ENCODE measurements at places on chromosomes 16 and 17.

- no peak for DNase-seq
Observed at GRCh38 chr17:68446626-68447041, 10.7 kb downstream of the WIPI1 start.

GRCh38 chr16:14667347-14668266 is 26.5 kb downstream of the PLA2G10 start:
- DNase-seq, result no peak

DNA sequence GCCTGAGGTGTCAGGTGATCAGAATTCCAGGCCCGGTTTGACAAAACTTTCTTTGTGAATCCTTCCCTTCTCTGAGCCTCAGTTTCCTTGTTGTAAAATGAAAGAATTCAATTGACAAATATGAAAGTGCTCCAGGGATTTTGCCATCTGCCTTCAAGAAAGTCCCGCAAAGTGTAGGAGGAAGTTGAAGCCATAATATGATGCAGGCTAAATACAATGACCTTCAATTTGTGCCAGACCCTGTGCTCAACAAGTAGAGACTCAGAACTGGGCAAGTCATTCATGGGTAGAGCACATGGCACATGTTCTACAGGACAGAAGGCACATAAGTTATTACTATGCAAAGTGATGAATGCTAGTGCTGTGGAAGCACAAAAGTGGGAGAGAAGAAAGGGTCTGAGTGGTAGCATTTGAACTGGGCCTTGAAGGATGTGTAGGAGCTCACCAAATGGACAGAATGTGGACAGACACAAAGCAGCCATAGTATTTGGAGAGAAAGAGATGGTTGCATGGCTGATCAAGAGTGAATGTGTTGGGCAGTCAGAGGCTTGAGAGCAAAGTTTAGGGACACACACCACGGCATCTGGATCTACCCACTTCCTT is 2.4 kb upstream of the SCIMP start:
- DNase-seq, result no peak

- no peak for DNase-seq
Observed at GRCh38 chr16:85302848-85303353, 190.6 kb upstream of the CIBAR2 start.

DNA sequence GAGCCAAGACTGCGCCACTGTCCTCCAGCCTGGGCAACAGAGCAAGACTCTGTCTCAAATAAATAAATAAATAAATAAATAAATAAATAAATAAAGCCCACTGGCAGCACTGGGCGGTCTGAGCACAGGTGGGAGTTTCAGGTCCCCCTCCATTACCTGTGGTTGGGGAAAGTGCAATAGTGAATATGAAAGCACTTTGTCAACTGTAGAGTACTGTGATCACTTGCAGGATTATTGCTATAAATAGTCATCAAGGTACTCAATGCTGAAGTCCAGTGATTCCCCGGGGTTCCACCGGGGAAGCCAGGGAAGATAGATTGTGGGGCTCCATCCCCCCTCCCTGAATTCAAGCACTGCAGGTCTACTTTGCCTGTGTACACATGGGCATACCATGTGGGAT is 42.7 kb upstream of the CPNE2 start:
- DNase-seq, result no peak

DNA sequence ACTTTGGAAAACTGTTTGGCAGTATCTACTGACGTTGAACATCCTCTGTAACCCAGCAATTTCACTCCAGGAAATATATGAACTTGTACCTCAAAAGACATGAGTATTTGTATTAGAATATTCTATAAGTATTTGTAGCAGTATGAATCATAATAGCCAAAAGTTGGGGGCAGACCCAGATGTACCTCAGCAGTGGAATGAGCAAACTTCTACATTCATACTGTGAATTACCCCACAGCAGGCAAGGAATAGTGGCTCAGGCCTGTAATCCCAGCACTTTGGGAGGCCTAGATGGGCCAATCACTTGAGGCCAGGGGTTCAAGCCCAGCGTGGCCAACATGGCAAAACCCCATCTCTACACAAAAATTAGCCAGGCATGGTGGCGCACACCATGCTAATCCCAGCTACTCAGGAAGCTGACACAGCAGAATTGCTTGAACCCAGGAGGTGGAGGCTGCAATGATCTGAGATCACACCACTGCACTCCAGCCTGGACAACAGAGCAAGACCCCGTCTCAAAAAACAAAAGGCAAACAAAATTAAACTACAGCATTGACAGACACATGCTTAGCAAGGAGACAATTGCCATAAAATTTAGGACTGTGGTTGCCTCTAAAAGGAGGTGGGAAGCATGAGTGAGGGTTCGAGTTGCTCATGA is 11.2 kb upstream of the HELZ start:
- no peak for DNase-seq

Data from SW480 (cell line).